ENCODE measurements at places on chromosomes 3 and 15.

GRCh38 chr15:43314171-43314570 lies 16.2 kb downstream of the LCMT2 start:
- no peak for DNase-seq

GRCh38 chr15:64699751-64700388 lies 75.5 kb downstream of the RBPMS2 start:
- no peak for DNase-seq

DNA sequence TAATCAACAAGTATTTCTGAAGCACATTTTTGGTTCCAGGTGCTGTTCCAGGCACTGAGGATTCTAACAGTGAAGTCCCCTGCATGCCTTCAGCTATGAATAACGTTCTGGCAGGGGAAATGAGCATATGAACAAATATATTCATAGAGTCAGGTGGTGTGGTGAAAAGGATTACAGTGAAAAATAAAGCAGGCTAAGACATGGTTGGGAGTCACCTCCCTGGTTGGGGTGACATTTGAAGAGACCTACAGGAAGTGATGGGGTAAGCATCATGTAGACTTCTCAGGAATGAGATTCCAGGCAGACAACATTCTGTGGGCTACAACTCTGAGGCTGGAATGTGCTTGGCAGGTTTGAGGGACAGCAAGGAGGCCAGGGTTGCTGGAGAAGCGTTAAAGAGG lies 15.0 kb downstream of the FRMD4B start:
- no peak for DNase-seq

- no peak for DNase-seq
Measured at GRCh38 chr15:82103468-82103867, 57.6 kb upstream of the MEX3B start.

- no peak for DNase-seq
Measured at GRCh38 chr3:149245738-149246451, 24.3 kb upstream of the CP start.

DNA sequence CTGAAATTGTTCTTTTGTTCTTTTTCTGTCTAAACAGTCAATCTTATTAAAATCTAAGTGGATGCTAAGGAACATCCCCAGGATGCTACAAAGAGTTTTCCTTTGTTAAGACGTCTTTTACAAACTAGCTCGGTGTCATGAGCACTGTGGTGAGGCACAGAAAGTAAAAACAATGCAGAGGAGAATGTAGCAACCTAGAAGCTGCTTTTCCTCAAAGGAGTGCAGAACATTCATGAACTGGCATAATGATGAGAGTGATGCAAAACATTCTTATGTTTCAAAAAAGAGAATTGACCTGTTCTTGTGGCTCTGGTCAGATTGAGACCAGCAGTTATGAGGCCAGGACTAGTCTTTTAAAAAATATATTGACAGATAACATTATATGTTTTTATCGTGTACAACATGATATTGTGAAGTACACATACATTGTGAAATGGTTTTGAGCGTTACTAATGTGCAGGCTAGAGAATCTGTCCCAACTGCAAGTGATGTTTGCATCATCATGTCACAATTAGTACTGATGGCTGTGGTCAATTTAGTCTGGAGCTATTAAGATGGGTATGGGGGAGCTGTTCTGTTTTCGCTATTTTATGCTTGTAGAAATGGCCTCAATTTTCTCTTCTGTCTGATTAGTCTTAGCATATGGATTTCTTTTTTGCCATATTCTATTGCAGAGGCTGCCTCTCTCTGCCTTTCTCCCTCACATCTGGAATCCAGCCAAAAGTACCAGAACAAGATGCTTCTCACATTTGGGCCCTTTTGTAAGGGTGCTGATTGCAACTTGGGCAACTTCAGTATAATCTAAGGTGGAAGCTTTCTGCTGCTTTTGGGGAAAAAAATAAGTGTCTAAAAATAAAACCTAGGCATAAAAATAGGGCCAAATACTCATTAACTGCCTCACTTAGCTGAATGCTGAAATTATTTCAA lies 50.2 kb downstream of the HHLA2 start:
- DNase-seq: no peak

- no peak for DNase-seq
Measured at GRCh38 chr15:70149667-70150404, 52.1 kb upstream of the TLE3 start.

GRCh38 chr3:104990758-104991157 lies 376.0 kb upstream of the ALCAM start:
- DNase-seq: no peak

DNA sequence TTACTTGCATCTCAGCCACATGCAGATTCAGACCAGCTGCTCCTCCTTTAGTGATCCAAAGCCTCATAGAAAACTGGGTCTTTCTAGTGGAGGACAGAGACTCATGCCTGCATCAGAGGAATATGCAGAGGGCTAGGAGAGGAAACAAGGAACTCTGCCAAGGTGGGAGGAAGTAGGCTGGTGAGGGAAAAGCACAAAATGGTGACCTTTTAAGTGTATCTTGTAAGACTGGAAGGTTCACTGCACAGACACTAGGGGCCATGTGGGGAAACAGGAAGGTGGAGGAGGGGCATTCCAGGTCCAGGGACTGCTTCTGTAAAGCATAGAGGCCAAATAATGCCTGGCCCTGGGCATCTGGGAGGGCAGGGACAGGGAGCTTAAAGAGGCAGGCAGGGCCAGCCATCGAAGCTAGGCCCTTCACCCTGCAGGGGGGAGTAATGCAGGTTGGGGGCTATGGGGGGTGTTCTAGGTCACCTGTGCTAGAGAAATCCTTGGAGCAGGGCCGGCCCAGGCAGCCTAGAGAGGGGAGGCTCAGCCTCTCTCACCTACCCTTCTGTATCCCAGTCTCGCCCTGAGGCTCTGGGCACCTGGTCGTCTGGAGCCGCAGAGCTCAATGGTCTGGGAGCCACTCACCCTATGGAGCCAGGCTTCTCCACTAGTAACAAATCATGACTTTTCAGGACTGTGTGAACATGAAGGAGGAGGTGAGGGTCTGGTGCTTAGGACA lies 117.7 kb downstream of the DNAJB8 start:
- DNase-seq: no peak

DNA sequence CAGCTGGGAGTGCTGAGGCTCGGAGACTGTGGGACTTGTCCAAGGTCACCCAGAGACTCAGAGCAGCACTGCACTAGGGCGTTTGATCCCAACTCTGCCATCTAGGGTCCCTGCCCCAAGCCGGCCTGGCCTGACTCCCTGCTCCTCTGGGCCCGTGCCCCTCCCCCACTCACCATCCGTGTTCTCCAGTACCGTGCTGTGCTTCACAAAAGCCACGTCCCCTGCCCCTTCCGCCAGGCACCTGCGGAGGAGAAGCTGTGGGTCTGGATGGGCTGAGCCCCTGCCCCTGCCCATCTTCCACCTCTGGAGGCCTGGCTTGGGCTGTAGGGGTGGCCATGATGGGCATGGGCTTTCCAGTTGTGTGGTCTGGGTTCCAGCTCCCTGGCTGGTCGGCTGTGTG lies 8.4 kb downstream of the MELTF start:
- no peak for DNase-seq

DNA sequence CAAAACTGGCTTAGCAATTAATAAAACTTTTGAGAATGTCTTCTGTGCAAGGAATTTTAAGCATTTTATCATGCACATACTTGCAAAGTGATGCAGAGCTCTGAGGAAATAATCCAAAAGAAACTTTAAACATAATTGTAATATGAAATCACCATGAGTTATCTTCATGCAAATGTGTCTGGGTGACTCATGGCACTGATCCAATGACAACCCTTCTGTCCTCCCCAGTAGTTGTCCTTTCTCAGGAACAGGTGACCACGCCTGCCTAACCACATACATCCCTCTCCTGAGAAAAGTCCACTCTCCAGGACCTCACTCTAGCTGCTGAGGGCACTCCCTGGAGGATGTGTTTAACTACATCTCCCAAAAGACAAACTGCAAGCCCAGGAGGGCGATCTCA lies 530.6 kb upstream of the IL12A start:
- no peak for DNase-seq

DNA sequence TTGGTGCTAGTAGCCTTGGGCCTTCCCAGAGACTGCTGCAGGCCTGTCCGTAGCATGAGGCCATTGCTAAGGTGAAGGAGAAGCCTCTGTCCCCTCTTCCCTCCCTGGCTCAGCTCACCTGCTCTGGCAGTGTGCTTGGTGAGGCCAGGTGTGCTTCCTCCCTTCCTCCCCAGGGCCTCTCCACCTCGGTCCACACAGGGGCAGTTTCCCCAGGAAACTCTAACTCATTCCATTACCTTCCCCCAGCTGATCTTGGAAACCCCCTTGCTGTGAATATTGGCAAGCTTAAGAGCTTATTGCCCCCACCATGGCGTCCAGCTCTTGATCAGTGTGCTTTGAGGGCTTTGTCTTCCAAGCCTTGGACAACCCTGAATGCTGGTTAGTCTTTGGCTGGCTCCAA lies 52.7 kb downstream of the ZNF445 start:
- DNase-seq: no peak

DNA sequence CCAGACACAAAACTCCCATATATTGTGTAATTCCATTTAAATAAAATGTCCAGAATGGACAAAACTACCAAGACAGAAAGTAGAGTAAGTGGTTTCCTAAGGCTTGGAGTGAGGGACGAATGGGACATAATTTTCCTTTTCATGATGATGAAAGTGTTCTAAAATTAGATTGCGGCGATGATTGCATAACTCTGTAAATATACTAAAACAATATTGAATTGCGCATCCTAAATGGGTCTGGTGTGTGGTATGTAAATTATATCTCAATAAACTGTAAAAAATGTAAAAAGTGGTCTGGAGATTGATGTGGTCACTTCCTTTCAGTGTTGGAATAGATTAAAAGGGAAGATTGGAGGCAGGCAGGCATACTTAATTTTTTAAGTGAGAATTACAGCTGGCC lies 105.9 kb upstream of the KCNAB1 start:
- DNase-seq: no peak

DNA sequence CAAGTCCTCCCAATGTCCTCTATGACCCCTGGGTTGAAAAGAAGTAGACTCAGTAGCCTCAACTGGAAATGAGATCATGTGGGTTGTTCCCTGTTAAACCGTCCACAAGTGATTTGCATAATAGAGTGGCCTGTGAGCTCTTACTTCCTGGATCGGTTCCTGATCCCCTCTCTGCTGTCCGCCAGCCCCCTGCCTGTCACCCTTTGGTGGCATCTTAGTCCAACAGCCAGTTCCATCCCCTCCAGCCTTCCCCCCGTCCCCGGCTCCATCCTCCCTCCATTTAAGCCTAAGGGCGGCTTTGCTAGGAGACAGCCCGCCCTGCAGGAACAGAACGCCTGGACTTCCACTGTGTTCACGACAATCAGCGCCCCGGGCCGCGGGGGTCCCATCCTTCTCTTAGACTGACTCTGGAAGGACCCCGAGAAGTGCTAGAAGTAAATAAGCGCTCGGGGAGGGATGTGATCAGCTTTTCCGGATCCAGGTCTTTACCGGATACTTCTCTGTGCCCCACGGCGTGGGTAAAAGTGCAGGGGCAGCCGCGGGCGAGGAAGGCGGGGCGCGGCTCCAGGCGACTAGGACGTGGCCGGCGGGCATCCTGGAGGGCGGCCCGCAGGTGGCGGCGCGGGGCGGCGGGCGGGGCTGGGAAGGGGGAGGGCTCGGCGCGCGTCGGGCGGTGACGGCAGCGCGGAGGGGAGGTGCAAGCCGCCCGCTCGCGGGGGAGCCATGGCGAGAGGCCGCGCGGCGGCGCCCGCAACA lies 51.2 kb upstream of the ULK4 start:
- DNase-seq: peak; percentile 75

DNA sequence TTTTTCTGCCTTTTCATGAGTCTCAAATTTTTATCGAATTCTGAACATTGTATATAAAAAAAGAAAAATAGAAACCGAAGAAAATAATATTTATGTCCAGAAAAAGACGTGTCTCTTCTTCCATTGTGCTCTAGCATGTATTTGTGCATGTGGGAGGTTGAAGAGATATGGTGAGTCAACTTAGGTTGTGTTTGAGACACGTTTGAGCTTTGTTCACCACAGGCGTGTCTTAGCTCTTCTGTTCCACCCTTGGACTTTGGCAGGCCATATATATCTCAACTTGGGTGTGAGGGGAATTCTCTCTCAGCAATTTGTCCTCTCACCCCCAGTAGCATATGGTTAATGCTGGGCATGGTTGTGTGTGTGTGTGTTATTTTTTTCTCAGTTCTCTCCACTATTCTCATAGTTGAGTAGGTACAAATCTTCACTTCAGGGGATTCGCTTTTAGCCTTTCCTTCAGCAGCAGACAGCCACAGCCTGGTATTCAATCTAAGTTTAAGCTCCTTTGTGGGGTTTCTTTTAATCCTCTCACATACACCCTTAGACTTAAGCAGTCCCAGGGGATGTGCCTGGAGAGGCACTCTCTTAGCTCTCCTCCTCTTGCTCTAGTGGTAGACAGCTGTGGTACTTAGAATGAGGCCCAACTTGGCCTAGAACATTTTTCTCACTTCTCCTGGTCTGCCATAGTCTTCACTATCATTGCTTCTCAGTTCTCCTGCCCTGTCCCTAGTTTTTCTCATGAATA lies 286.5 kb upstream of the RBMS3 start:
- DNase-seq: no peak

DNA sequence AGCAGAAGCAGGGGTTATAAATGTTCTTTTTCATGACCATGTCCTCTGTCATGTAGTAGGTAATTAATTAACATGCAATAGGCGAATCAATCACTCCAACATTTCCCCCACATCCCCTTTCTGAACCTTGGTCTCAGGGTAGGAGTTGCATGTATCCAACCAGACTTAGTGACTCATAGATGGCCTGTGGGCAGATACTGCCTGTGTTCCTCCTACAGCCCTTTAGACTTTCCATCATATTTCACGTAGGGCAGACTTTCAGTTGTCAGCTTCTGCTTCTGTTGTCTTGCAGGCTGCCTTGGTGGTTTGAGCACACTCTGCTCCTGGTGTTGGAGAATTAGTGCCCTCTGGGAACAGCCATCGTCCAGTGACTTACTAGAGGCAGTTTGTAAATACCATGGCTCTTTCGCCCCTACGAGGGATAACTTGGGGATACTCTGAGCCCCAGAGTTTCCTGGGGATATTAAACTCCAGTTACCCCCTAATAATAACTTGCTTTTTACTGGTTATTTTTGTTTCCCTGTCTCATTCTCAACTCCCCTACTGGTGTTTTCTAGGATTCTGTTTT lies 244.4 kb downstream of the EDEM1 start:
- DNase-seq: no peak

GRCh38 chr15:75532413-75533250 lies 46.5 kb downstream of the PTPN9 start:
- no peak for DNase-seq

Data from T-helper 17 cell (primary cell).